ENCODE measurements at places on chromosomes 4 and X.

GRCh38 chrX:118553042-118553710 is 57.6 kb downstream of the DOCK11 start:
- no peak for DNase-seq

GRCh38 chr4:163243297-163243981 is 76.7 kb upstream of the NAF1 start:
- DNase-seq, result no peak

GRCh38 chr4:168919706-168920324 is 90.2 kb downstream of the CBR4 start:
- DNase-seq, result no peak

- DNase-seq, result no peak
These were observed 163.2 kb upstream of the SPANXC start for GRCh38 chrX:141405486-141405852.

GRCh38 chrX:17031827-17032226 is 85.4 kb downstream of the REPS2 start:
- no peak for DNase-seq

GRCh38 chr4:39609454-39609931 is 29.2 kb downstream of the SMIM14 start:
- no peak for DNase-seq

DNA sequence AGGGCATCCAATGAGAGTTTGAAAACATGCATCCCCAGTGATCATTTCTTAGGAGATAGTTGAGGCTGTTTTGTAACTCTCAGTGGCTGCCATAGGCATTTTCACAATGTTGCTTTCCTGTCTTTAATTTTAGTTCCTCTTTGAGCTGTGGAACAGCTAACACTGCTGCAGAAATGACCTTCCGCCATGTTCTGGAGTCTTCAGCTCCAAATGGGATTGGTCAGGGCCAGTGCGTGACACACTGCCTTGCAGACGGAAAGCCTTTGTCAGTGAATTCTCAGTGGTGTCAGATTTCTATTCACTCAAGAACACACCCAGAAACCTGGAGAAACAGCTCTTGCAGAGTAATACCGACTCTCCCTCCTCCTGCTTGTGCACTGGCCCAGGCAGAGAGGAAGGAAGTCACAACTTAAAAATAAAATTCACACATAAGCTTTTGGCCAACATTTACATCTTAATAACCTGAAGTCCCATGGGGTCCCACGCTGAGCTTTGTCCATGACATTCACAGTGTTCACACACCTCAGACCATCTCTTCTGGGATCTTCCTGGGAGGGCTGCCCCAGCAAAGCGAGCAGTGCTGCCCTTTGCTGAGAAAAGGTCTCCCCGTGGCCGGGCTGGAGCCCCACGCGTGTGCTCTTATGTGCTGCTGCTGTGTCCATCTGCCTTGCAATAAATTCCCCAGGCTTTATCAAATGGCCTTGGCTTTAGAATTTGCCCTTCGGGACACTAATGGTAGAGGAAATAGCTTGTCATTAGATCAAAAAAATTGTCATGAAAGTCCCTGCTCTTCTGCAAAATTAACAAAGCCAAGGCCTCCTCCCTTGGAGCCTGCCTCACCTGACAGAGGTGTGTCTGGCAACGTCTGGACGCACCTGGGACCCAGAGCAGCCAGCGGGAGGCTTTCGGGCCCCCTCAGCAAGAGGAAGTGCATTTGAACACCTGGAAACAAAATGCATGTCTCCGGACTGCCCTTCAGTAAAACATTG is 126.8 kb downstream of the IRF2 start:
- DNase-seq, result no peak

DNA sequence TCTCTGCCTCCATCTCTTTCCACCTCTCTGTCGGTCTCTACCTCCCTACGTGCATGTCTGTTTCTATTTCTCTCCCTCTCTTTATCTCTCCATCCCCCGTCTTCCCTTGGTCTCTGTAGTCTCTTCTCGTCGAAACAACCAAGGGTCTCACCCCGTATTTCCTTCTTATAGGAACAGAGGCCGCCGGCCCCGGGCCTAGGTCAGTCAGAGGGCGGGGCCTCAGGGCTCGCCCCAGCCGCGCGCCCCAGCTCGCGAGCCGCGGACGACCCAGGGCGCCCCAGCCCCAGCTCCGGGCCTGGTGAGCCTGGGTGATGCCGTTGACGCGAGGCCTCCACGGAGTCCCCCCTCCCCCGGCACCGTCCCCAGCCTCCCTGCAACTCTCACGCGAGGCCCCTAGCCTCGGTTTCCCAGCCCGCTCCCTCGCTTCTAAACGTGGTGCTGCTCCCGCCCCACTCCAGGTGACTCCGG is 6.6 kb downstream of the TIMM17B start:
- no peak for DNase-seq

DNA sequence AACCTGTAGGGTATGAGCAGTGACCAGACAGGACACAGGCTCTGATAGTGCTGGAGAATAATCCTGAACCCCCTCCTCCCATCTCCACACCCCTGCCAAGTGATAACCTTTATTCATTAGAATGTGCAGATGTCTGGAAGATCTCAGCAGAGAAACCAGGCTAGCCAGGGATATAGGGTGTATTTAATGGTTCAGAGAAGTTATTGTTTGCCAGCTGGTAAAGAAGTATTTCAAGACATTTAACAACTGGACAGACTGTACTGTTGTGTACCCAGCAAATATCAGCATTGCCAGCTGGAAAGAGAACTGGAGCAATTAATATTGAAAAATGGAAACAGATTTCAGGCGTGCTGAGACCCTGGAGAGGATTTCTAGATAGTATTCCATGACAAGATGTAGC is 94.5 kb downstream of the RASGEF1B start:
- DNase-seq, result no peak

GRCh38 chrX:129798888-129799287 is 19.1 kb downstream of the SASH3 start:
- no peak for DNase-seq

DNA sequence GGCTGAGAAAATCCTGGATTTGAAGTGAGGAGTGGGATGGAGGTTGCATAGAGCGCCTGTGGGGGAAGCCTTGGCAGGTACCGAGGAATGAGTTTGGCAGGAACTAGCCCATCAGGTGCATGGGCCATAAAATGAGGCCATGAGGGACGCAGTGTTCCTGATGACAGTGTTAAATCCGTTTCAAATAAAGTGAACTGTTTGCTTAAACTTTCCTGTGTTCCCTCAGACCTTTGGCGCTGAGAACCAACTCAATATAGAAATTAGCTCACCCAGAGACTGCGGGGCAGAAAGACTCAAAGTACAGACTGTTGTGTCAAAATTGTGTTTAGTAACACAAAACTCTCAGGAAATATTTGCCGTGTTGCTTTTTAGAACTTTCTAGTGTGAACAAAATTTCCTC is 250.0 kb upstream of the NR3C2 start:
- no peak for DNase-seq

DNA sequence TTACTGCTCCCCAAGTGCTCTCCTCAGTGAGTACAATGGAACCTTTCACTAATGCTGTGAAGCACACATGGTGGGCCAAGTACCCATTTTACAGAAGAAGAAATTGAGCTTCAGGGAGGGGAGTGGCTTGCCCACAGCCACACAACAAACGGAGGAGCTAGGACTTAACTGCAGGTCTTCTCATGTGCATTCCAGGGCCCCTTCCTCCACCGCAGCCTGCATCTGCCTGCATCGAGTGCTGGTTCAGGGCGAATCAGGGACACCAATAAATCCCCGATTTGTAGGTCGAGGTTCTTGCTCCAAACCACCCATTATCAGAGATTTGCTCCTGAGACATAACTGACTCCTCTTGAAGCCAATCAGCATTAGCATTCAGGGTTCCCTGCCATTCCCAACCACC is 100.9 kb downstream of the MAMLD1 start:
- DNase-seq, result no peak

DNA sequence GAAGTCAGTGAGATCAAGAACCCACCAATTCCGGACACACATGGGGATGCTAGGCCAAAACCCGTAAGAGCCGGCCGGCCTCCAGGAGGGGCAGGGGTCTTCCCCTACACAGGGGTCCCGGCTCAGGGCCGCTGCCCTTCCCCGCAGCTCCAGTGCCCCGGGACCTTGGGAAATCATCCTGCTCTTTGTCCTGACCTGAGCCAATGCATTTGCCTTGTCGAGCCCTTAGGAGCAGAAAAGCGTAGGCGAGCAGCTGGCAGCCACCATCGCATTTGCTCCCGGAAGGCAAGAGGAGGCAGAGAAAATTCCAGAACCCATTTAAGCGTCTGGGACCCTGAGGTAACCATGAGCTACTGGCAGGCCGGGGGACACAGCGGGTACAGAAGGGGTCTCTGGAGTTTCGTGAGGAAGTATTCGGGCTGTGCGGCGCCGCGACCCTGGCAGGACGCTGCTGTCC is 7.4 kb upstream of the TNIP2 start:
- DNase-seq, result no peak

DNA sequence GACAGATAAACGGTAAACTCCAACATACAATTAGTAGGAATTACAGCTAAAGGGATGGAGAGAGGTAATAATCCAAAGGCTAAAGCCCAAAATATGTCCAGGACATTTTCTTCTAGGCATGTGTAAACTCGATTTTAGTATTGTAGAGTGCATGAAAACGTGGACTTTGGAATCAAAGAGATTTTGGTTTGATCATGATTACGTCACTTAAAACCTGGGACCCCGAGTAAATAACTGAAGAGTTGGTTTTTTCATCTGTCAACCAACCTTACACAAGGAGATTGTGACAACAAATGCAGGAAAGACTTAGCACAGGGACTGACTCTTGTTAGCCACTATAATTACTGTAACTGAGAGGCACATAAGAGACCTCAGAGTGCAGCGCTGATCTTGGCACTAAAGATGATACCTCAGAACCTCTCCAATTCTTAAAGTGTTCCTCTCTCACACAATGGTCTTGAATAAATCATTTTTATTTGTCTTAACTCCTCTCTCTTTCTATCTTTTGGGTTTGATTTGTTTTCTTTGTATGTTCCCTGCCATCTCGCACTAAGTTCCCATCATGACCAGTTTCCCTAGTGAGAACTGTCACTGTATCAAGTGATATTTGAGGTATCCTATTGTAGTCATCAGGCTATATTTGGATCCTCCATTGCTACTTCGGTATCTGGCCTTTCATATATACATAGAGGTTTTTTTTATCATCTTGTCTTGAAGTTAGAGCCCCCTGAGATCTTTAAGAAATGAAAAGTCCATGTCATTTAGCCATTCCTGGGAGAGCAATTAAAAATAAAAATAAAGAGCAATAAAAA is 32.2 kb upstream of the MSL3 start:
- no peak for DNase-seq

GRCh38 chr4:111854494-111855087 is 290.7 kb upstream of the FAM241A start:
- no peak for DNase-seq

DNA sequence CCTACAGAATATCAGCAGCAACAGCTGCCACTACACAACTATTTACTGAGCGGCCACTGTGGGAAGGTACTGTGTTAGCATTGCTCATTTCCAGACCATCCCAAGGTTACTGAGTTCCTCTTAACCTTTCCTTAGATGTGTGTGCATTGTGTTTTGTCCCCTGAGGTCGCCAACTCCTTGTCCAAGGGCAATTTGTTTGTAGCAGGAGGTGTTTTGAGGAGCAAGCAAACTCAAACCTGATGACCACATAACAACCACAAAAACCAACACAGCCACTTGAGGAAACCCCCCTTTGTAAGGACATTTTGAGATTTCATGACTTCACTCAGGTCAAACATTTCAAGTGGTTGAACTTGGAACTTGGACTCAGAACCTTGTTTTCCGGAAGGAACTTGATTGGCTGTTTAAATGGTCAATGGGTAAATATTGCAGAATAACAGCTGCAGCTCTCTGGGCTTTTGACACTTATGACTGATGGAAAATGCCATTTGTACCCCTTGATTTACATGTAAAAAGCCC is 122.3 kb downstream of the MID1IP1 start:
- DNase-seq, result no peak

DNA sequence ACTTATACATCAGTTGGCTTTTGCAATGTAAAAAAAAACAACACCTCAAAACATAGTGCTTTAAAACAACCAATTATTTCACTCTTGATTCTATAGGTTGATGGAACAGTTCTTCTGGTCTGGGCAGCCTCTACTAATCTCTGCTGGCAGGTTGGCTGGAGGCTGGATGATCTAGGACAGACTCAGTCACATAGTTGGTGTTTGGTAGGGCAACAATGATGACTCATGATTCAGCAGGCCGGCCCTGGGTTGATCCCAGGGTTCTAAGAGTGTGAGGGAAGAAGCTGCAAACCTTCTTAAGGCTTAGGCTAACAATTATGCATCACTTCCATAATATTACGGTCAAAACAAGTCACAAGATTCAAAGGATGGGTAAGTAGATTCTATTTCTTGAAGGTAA is 558.2 kb downstream of the ZNF674 start:
- no peak for DNase-seq

GRCh38 chr4:41144812-41145211 is 69.5 kb downstream of the APBB2 start:
- no peak for DNase-seq

- DNase-seq, result no peak
These were observed 142.9 kb upstream of the ARX start for GRCh38 chrX:25158635-25159034.

DNA sequence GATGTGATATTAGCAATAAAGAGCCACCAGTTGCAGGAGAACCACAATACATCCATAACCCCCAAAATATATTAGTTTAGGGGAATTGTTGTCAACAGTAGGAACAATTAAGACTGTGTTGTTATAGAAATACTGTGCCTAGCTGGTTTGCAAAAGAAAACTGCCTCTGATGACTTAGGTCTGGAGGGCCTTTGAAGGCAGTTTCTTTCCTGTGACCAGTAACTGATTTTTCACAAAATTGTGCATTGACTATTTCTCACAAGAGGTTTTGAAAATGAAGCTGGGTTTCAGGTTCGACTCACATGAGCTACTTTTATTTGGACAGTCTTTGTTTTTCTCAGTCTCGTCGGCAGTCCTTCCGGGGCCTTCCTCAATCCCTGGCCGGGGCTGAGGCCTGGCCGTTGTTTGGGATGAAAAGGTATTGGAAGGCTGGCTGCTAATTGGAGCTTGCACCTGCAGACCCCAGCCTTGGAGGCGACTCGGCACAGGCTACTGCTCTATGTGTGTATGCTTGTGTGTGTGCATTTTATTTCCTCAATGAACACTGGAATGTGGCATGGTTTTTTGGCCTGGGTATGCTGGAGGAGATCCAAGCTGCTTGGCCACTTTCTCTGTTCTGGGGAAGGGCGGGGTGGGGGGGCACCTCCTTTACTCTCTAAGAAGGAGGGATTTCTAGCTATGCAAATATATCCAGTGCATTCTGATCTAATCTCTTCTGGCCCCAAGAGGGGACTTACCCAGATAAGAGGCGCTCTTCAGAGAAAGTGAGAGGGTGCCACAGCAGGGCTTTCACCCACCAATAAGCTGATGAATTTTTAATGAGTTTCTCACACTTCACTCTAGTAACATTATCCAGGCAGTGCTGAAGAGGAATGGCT is 49.5 kb upstream of the LNX1 start:
- DNase-seq, result no peak

GRCh38 chrX:155662282-155662681 is 49.5 kb upstream of the TMLHE start:
- no peak for DNase-seq

Measured in stimulated activated CD4-positive, alpha-beta T cell treated with anti-CD3 and anti-CD28 coated beads, TNF-alpha, amount 100 ng/mL, for 4 hours (primary cell).